ENCODE measurements at places on chromosomes 2 and 18. TPM values are rescaled to one million over a fixed set of nuclear protein-coding genes. Genes with fewer than 3 reads are reported as not detected.

Gene LINC00305
- not detected for total RNA-seq

Gene VIL1
- total RNA-seq, result not detected

Gene UPP2
- not detected for total RNA-seq

Gene NEU4
- not detected for total RNA-seq

Gene PLCD4
- total RNA-seq, result 0.39 TPM

Gene MEP1B
- total RNA-seq, result not detected

Gene CCL20
- total RNA-seq, result not detected

Gene IHH
- not detected for total RNA-seq

Gene GNAL
- total RNA-seq, result 0.15 TPM

Gene VWC2L
- total RNA-seq, result not detected

Gene GDF7
- not detected for total RNA-seq

Gene DSG4
- not detected for total RNA-seq

Gene GPR45
- not detected for total RNA-seq

Gene CRYGD
- total RNA-seq, result not detected

Gene SERPINB3
- total RNA-seq, result not detected

- DNase-seq, result peak; percentile 27
Observed at GRCh38 chr2:223306371-223306770, 254.4 kb downstream of the KCNE4 start.

GRCh38 chr2:69436938-69437750, at the start of gene NFU1:
Gene NFU1 (minus strand): TSS chr2:69437435. CDS start chr2:69437422, 13 bp downstream.
- DNase-seq, result peak; percentile 90

DNA sequence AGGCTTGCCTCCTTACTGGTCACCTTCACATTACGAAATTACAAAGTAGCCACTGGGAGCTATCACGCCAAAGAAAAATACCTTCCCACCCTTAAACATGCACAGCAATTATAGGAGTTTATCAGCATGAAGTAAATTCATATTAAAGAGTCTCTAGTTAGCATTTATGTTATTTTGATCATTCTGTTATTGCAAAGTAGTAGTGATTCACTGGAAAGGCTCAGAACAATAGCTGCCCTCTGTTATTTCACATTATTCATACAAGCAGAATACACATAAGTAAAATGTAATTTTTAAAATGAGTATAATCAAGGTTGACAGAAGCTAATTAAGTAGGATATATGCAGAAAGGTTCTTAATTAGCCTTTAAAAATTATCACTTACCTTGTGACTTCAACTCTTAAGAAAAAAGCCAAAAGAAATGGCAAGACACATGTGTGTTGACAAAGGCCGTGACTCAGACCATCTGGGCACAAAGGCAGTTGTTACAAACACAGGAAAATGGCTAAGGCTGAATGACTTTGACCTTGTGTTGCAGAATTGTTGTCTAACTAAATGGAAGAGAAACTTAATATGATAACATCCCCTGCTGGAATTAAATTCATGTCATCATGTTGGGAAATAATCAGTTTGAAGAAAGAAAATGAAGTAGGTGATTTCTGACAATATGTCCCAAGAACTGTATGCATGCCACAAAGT, 108.3 kb downstream of the ARL6IP6 start:
- peak; percentile 77 for DNase-seq

- no peak for DNase-seq
Observed at GRCh38 chr2:67918471-67918870, 144.3 kb downstream of the C1D start.

DNA sequence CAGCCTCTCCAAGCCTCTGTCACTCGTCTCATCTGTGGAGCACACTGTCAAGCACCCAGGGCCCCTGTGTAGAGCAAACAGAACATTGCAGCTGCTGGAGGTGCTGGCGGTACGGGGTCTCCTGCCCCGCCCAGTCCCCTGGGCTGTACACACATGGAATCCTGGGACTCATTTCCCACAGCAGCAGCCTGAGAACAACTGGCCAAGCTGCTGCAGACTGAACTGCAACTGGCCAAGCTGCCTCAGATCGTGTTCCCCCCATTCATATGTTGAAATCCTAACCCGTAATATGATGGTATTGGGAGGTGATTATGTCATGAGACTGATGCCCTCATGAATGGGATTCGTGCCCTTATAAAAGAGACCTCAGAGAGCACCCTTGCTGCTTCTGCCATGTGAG, 130.5 kb downstream of the NCK2 start:
- DNase-seq, result no peak

- peak; percentile 25 for DNase-seq
Observed at GRCh38 chr2:57908736-57909161, 137.9 kb upstream of the VRK2 start.

- no peak for DNase-seq
Observed at GRCh38 chr18:35328868-35329267, 15.4 kb downstream of the ZNF24 start.

DNA sequence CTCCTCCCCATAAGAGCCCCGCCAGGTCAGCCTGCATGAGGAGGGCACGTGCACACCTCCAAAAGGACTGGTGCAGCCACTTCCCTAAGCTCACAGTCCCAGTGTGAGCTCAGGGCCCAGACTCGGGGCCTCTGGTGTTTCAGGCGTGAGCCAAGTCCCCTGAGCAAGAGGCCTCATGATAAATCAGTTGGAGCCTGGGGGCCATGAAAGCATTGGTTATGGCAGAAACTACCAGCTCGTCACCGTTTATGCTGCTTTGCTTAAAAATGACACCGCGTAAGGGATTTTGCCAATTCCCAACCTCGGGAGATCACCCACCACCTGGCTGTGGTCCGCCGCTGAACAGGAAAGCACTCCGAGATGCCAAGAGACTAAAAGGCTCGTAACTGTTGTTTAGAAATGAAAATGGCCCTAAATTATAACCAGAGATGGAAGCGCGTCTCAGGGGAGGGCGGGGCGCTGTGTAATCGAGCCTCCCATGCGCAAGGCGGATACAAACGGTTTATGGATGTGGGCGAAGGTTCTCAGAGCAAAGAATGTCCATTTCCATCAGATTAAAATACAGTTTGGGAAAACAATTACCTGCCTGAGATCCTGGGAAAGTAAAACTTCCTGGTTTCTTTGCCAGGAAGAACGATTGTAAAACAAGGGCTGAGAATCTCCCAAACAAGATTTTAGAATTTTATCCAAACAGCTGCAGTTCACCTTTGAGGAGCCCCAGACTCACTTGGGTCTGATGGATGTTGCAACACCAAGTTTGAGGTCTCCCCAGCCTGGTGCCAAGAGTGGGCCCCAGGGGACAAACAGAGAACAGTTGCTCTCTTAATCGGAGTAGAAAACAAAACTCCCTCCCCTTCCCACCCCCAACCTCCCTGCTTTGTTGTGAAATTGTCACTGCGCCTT, 141.4 kb downstream of the BCL2 start:
- no peak for DNase-seq

- no peak for DNase-seq
Observed at GRCh38 chr2:71462056-71462605, 8.8 kb downstream of the DYSF start.

- peak; percentile 78 for DNase-seq
Observed at GRCh38 chr2:142742371-142743214, 134.9 kb upstream of the KYNU start.

GRCh38 chr2:65551528-65551927, 119.1 kb upstream of the SPRED2 start:
- DNase-seq, result no peak

DNA sequence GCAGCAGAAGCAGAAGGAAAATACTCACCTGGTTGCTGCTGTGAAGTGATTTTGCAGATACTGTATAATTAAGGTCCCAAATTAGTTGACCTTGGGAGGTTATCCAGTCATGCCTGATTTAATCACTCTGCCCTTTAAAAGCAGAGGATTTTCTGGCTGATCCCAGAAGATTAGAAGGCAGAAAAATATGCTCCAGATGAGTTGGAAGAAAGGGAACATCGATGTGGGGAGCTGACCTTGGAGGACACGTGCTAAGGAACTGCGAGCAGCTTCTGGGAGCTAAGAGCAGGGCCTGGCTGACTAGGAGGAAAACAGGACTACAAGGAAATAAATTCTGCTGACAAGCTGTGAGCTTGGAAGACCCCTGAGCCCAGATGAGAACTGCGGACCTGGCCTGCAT, 13.3 kb upstream of the DYM start:
- DNase-seq, result no peak

- no peak for DNase-seq
Observed at GRCh38 chr2:118403658-118404451, 315.6 kb downstream of the INSIG2 start.

- DNase-seq, result peak; percentile 22
Observed at GRCh38 chr2:72920318-72921087, 3.2 kb downstream of the EMX1 start.

- no peak for DNase-seq
Observed at GRCh38 chr2:126952216-126952615, 53.5 kb downstream of the TEX51 start.

- DNase-seq, result no peak
Observed at GRCh38 chr2:137348301-137348700, 583.0 kb downstream of the THSD7B start.

GRCh38 chr18:76399613-76400391, 95.2 kb downstream of the ZNF516 start:
- DNase-seq, result no peak

GRCh38 chr18:45243340-45244110, 371.8 kb upstream of the SLC14A2 start:
- no peak for DNase-seq

- no peak for DNase-seq
Observed at GRCh38 chr2:28405537-28405936, 12.9 kb downstream of the FOSL2 start.

GRCh38 chr2:237714690-237715458, 83.7 kb upstream of the RBM44 start:
- DNase-seq, result no peak

DNA sequence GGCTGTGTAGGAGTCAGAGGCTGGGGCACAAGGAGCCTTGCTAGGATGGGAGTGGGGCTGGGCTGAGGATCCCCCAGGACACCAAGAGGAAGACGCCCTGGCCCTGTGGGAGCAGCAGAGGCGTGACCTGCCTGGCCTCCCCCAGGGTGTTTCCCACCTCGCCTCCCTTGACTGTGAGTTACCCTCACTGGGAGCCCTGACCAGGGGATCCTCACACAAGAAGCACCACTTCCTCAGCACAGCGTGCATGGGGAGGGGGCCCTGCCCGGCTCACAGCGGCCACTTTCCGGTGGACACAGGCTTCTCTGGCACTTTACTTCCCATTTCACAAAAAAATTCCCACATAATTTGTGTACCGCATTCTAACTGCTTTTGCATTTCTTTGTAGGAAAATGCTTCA, 187.7 kb downstream of the EIPR1 start:
- no peak for DNase-seq

GRCh38 chr2:218718058-218718457, 7.4 kb downstream of the TTLL4 start:
- DNase-seq, result no peak

GRCh38 chr2:105865222-105865913, 120.7 kb downstream of the NCK2 start:
- DNase-seq, result no peak

DNA sequence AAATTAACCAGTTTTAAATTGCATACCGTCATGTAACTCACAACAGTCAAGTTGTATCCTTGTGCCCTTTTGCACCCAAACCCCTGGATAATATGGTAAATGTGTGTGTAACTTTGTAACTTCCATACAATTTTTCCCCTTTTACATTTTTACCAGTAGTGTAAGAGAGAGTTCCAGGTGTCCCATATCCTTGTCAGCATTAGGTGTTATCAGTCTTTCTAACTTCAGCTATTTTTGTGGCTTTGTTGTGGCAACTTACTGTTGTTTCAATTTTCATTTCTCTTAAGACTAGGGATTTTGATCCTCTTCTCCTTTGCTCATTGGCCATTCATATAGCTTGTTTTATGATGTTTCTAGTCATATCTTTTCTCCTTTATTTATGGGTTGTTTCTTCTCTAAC, 94.6 kb downstream of the LCLAT1 start:
- DNase-seq, result no peak

- peak; percentile 94 for DNase-seq
Observed at GRCh38 chr2:219851801-219852481, 224.5 kb downstream of the SLC4A3 start.

DNA sequence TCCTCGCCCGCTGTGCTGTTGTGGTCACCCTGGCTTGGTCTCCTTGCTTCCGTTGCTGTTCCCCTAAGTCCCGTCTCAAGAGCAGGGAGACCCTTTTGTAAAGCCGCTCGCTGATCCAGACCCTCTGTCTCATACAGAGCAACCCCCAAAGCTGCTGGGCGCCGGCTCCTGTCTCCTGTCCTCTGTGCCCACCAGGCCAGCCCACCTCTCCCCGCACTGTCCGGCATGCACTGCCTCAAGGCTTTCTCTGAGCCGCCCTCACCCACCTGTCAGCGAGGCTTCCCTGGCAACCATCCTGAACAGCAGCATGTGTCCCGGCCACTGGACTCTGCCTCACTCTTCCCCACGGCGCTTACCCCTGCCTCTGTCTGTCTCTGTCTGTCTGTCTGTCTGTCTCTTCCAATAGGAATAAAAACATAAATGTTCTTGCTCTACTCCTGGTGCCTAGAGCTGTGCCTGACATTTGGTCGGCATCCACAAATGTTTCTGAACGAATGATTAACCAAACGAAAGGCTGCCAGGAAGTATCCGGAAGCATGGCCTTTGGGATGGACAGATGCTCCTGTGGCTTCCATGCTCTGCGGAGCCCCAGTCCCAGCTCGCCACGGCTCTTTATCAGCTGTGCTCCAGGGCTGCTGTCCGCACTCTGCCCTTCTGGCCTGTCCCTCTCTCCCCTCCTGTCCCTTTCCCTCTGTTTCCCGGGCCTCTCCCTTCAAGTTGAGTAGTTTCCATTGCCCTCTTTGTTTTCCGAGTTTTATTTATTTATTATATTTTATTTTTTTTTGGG, 7.8 kb downstream of the COLEC11 start:
- DNase-seq, result no peak

DNA sequence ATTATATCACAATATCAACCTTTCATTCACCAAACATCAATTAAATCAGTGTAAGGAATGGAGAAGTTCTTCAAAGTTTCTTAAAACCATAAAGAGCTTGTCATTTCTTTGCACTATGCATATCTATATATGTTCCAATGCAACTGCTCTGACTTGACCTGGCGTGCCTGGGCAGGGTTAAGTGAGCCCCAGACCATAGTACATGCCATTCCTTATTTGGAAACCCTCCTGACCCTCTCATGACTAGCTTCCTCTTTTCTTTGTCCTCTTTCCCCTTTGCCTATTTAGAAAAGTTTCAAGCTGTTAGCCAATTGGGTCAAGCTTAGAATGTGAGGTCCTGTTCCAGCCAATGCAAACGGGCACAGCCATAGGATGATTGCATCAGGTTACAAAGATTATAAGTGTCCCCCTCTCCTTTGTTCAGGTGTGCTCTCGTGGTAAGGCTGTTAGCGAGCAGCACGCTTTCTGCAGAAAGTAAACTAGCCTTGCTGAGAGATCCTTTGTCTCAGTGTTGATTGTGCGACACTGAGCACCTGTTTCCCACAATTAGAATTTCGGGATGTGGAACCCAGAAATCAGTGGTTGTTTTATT, 78.2 kb upstream of the UXS1 start:
- no peak for DNase-seq

- peak; percentile 85 for DNase-seq
Observed at GRCh38 chr2:61255580-61256437, 93.8 kb downstream of the C2orf74 start.

DNA sequence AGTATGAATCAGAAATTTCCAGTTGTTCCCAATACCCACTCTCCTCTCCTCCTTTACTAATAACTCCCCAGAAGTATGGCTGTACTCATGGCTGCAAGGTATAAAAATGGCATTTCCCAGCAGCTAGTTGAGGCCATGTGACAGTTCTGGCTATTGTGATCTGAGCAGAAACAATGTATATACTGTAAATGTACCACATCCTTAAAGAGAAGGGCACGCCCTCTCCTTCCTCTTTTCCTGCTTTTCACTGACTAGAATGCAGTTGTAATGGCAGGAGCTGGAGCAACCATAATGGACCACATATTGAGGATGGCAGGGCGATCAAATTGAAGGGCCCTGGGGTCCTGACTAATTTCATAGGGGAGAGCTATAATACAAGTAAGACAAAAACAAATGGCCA, 211.2 kb downstream of the TNS1 start:
- no peak for DNase-seq
